Fibroblast of skin of scalp (primary cell): ENCODE measurements at places on chromosomes 7 and 10.

DNA sequence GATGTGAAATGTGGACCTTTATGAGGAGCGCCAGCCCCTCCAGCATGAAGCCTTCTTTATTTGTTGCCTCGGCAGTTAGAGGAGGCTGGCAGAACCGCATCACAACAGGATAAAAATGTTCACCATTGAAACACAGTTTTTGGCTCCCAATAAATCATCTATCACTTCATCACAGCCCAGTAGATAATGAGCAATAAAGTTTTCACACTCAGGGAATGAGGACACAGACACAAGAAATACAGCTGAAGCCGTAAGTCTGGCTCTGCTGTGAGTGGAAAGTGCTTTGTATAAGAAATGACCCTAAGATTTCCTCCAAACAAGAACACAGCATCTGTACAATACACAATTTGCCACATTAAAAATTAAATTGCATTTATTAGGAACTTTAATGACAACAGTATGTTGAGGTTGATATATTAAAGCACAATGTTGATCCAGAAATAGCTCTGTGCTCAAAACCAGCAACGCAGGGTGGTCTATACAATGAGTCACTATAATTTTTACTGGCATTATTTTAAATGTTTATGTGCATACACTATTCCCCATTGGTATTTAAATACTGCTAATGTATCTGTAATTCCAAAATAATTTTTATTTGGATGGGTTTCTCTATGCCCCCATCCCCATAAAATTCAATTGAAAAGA, 301.8 kb upstream of the MGMT start:
- DNase-seq: no peak

DNA sequence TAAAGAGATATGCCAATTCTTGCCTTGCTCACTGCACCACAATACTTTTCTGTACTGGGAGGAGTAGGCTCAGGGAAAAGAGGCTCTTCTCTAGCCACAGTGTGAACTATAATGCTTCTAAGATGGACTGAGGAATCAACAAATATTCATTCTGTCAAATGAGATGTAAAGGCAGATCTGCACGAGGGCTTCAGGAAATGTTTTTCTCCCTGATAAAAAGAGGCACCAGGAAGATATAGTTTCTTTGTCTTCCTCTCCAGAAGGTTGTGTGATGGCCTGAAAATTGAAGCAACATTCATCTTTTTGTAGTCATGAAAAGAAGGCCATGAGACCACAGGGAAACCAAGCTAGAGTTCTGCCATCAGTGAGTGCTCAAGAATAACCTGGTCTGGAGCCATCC, 79.1 kb upstream of the NME8 start:
- no peak for DNase-seq

DNA sequence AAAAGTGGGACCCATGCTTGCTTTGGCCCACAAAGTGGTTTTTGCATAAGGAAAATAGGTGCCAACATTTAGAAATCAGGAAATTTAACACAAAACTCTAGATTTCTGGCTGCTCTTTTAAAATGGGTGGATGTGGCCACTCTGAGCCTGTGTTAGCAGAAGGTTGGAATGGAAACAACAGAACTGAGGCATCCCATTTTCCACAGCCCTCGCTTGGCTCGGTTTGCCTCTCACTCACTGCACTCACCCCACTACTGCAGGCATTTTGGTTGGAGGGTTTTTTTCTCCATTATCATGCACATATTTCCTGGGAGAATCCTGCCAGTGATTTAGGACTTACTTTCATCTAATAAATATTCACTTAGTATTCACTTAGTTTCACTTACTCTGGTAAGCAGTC, 178.9 kb downstream of the BICC1 start:
- DNase-seq: no peak

GRCh38 chr10:128326251-128326650, 200.0 kb upstream of the MKI67 start:
- no peak for DNase-seq
